ENCODE measurements at places on chromosomes 4 and X.

- no peak for DNase-seq
Observed at GRCh38 chrX:627510-627981, 3.0 kb upstream of the SHOX start.

DNA sequence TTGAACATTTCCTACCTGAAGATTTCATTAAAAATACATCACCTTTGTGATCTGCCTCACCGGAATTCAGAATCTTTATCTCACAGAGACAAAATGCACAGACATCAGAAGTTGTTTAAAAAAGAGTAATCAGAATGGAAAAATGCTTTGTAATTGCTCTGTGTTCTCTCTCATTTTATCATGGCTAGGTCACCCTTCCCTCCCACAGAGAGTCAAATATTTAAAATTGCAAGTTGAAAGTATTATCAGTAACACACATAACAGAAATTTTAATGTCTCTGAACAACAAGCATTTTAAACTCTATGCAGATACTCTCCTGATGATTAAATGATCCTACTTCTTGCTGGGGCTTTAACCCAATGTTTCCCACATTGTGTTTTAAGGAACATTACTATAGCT is 362.0 kb downstream of the CBLL2 start:
- DNase-seq = no peak

- DNase-seq = no peak
Observed at GRCh38 chrX:43643662-43644061, 12.4 kb upstream of the MAOA start.

DNA sequence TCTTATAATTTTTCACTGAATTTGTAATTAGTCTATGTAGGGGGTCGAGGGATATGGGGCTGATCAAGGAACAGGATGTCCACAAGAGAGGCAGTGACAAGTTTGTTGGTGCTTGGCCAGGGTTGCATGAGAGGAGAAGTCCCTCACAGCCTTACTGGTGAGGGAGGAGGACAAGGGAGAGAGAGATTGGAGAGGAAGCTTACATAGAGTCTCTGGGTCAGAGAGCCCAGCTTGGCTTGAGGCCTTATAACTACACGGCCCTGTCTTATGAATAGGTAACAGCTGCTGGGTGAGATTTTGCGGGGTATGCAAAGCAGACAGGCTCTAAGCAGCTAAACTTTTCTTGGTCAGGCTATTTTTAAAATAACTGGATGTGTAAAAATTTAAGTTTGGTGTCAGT is 37.9 kb upstream of the OTUD4 start:
- no peak for DNase-seq

GRCh38 chr4:33518856-33519255 is 2725.5 kb downstream of the ARAP2 start:
- no peak for DNase-seq

GRCh38 chr4:108729731-108730130 is 33.1 kb downstream of the ETNPPL start:
- no peak for DNase-seq

DNA sequence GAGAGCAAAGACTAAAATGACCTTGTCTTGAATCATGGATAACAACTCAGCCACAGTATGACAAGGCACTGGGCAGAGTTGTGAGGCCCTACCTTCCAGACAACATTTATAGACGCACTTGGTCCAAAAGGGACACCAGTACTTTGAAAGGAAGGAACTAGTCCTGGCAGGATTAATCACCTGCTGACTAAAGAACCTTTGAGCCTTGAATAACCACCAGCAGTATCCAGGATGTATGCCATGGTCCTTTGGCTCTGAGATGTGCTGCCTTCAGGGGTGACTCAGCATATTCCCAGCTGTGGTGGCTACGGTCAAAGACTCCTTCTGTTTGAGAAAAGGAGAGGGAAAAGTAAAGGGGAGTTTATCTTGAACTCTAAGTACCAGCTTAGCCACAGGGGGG is 118.1 kb upstream of the PRR32 start:
- no peak for DNase-seq

DNA sequence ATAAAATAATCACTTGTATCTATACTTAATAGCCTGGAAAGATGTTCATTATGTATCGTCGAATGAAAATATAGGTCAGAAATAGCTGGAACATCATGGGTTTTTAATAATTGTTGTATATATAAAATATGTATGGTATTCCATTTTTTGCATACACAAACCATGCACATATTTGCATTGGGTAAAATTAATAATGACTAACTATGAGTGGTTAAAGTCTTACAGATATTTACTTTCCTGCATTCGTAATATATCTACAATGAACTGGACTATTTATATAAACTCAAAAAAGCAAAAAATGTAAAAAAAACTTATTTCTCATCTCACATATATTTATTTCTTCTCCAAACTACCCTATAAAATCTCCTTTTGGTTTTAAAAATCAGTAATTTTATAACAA is 46.0 kb downstream of the CYLC1 start:
- DNase-seq = no peak

- no peak for DNase-seq
Observed at GRCh38 chrX:122004127-122004526, 956.7 kb downstream of the GLUD2 start.

GRCh38 chrX:953879-954482 is 258.5 kb downstream of the CRLF2 start:
- DNase-seq = no peak

- no peak for DNase-seq
Observed at GRCh38 chr4:112908511-112908910, 140.9 kb upstream of the ANK2 start.

- DNase-seq = no peak
Observed at GRCh38 chrX:37785569-37785968, 5.7 kb downstream of the CYBB start.

- no peak for DNase-seq
Observed at GRCh38 chr4:119725688-119726330, 97.2 kb upstream of the PDE5A start.

- DNase-seq = no peak
Observed at GRCh38 chr4:101782546-101782945, 8.0 kb upstream of the BANK1 start.

DNA sequence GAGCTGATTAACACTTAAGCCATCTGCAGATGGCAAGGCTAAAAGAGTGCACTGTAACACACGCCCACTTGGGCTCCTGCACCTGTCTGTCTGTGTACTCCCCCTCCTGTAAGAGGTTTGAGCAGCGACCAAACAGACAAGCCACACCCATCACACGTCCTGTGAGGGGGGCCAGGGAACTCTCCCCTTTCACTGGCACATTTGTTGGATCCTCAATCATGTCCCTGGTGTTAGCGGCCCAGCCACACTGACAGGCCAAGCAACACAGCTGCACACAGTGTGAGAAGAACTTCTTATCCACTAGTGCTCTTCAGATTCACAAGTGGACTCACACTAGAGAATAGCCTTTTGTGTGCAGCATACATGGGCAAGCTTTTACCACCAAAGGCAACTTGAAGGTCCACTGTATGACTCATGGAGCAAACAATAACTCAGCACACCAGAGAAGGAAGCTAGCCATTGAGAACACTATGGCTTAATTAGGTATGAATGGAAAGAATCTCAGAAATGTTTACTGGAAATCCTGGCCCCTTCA is 29.1 kb upstream of the UTP14A start:
- peak; percentile 12 for DNase-seq

GRCh38 chr4:103010804-103011203 is 8.7 kb downstream of the SLC9B1 start:
- no peak for DNase-seq

- DNase-seq = no peak
Observed at GRCh38 chr4:24007860-24008261, 118.0 kb upstream of the PPARGC1A start.

GRCh38 chr4:6969826-6970800 is 60.5 kb downstream of the TBC1D14 start:
- no peak for DNase-seq

- no peak for DNase-seq
Observed at GRCh38 chr4:115259642-115260041, 146.2 kb upstream of the NDST4 start.

DNA sequence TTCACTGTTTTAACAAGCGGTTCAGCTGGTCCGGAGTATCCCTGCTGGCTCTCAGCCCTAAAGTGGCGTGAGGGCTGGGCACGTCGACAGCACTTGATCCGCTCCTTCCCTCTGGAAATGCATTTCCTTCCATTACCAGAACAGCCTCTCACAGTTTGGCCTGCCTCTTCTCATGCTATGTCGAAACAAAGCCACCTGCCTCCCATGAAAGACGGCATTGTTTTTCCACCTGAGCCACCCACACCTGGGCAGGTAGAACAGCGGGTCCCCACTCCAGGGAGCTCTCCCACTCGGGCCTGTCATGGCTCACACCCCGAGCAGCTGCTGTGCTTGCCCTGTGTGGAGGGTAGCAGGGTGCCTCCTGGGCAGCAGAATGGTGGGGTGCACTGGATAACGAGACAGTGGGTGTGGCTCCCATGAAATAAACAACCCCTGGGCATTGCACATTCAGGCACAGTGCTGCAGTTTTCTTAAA is 86.2 kb downstream of the FHDC1 start:
- no peak for DNase-seq

DNA sequence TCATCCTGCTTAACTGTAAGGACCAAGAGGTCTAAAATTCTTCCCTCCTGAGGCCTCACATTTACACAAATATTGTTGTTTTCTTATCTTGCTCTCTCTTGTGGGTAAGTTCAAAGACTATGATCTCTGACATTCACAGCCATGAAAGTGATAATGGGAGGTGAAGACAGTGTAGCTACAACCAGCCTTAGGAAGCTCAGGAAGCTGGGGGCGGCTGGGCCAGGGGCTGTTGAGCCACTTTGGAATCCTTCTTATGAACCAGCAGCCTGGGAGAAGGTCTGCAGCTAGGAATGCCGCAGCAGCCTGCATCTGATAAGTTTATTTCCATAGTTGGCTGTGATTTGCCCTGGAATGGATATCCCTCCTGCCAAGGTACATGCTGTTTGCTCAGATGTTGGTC is 316.2 kb downstream of the STIM2 start:
- DNase-seq = no peak

DNA sequence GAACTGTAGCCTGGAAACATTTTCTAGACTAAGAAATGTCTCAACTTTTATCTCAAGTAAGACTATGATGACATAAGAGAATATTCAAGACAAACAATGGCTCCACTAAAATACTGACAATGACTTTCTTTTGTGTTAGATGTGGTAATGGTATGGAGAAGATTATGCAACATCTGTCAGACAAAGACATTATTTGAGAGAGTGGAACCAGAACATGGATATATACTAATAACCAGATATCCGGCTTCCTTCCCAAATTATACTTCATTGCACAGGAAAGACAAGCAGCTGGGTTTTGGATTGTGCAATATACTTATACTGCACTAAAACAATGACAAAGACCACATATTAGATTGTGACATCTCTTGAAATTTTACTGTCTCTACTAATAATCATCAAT is 290.8 kb upstream of the GIMD1 start:
- peak; percentile 32 for DNase-seq

DNA sequence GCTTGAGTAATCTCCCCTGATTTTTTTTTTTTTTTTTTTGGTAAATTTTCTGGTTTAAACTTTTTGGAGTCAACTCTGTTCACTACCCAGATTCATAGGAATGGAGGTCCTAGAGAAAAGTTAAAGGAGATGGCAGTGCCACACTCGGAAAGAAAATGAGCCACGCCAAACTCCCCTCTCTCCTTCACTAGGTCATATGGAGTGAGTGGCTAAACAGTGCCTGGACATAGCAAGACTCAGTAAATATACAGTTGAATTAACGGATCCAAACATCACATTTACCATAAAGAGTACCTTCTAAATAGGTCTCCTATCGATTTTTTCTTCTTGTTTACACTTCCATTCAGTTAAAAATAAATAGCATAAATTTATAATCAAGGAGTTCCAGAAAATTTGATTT is 13.6 kb upstream of the AMTN start:
- no peak for DNase-seq

GRCh38 chrX:101682723-101683122 is 23.1 kb upstream of the ARMCX2 start:
- DNase-seq = peak; percentile 60

- no peak for DNase-seq
Observed at GRCh38 chr4:89279385-89279784, 28.2 kb downstream of the GPRIN3 start.

- no peak for DNase-seq
Observed at GRCh38 chr4:16818005-16818404, 80.4 kb downstream of the LDB2 start.

DNA sequence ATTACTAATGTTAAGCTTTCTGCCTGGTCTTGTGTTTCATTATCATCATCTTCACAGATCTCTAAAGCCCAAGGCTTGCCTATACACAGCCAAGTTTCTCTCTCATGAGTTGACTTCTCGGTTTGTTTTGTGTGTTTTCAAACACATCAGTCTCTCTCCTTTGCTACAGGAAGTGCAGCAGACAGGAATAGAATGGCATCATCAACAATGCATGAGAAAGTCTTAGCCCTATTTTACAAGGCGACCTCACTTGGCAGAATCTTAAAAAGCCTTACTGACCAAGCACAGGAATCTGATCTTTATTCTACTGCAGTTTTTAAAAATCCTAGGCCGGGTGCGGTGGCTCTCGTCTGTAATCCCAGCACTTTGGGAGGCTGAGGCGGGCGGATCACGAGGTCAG is 36.8 kb downstream of the CC2D2A start:
- DNase-seq = no peak

GRCh38 chr4:157358439-157358838 is 137.9 kb downstream of the GRIA2 start:
- no peak for DNase-seq

GRCh38 chr4:23890369-23891063 is 669 bp upstream of the PPARGC1A start:
- no peak for DNase-seq

- no peak for DNase-seq
Observed at GRCh38 chrX:39758791-39759525, 338.8 kb downstream of the BCOR start.

GRCh38 chrX:15939737-15940136 is 85.1 kb upstream of the AP1S2 start:
- no peak for DNase-seq

DNA sequence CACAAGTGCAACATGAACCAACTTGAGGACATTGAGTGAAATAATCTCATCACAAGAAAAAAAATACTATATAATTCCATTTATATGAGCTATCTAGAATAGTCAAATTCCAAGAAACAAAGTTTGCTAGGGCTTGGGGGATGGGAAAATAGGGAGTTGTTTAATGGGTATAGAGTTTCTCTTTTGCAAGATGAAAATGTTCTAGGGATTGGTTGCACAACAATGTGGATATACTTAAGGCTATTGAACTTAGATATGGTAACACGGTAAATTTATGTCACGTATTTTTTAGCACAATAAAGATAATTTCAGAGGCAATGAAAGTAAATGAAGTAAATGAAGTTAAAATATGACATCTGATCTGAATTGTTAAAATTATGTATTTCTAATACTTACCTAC is 7.9 kb downstream of the MFSD8 start:
- DNase-seq = no peak

GRCh38 chrX:120769576-120770341 is 105.9 kb downstream of the CT47B1 start:
- no peak for DNase-seq

Data from fibroblast of skin of left quadriceps (primary cell).